ENCODE measurements at places on chromosomes 16 and 17.

DNA sequence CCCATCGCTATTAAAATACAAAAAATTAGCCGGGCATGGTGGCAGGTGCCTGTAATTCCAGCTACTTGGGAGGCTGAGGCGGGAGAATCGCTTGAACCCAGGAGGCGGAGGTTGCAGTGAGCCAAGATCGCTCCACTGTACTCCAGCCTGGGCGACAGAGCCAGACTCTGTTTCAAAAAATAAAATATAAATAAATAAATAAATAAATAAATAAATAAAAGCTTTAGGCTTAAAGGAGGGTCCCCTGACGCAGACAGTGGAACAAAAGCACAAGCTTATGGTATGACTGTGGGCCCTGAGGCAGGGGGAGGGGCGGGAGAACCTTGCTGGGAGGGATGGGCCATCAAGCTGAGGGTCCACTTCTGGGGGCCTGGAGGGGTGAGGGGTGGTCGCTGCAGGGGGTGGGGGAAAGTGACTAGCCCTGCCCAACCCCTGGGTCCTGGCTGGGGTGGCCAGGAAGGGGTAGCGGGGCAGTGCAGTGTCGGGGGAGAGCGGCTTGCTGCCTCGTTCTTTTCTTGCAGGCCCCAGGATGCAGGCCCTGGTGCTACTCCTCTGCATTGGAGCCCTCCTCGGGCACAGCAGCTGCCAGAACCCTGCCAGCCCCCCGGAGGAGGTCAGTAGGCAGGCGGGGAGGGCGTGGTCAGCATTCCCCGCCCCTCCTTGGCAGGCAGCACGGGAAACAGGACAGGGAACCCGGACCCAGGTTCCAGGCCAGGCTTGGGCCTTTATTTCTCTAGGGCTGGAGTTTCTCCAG lies 4.7 kb downstream of the SERPINF1 start:
- no peak for DNase-seq

- no peak for DNase-seq
Observed at GRCh38 chr16:1153480-1154160, 714 bp downstream of the CACNA1H start.

DNA sequence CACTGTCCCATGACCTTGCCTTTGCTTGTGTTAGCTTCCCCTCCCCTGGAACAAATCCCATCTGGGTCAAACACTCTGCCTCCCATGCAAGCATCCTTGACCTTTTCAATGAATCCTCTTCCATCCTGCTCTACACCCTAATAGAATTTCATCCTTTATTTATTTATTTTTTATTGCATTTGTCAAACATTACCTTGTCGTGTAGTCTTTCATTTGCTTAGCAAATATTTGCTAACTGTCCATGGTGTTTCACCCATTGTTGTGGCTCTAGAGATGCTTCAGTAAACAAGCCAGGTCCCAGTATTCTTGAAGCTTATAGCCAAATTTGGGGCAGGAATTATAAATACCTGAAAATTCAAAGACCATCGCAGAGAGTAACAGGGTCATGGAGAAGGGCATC lies 51.0 kb upstream of the MRTFB start:
- DNase-seq, result no peak

GRCh38 chr16:79162977-79163376 lies 437.6 kb downstream of the MAF start:
- no peak for DNase-seq

DNA sequence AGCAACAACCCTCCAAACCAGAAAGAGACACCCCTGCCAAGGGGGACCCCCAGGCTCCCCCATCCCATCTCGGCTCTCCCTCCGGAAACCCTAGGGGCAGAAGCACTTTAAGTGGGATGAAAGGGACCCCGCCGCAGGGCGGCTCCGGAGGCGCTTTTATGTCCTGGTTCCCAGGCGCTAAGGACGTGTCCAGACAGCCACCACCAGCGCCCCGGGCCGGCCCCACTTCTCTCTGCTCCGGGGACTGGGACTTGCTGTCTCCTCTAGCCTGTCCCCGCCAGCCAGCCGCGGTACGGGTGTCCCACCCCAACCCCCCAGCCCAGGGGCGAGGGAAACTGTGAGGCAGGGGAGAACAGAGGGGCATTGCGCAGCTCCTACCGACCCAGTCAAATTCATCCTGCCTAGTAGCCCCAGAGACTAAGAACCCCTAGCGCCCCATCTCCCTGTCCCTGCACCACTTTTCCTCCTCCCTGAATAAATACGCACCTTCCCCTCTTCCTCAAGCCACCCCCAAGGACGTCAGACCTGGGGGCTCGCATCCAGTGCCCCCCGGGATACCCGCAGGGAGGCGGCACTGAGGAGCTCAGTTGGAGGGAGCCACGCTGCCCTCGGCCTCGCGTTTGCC lies 4.1 kb downstream of the SP6 start:
- no peak for DNase-seq

DNA sequence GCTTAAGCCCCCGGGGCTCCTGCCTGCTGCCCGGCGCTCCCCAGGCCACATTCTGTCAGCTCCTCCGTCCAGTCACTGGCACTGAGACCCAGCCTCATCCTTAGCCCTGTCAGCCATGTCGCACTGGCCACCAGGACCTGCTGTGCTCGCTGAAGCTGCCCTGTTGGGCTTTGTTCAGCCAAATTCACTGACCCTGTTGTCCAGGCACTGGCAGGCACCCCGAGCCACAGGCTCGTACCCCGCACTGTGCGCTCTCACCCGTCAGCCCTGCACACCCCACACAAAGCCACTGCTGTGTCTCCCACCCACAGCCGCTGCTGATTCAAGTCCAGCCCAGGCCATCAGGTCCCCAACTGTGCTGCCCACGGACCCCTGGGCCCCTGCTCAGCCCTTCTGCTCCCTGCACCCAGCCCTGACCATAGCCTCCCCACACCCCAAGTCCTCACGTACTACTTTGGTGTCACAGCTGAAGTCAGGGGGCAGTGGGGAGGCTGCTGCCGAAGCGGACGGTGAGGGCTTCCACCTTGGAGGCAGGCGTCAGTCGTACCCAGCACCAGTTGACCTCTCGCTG lies 131.5 kb upstream of the CHMP6 start:
- no peak for DNase-seq

DNA sequence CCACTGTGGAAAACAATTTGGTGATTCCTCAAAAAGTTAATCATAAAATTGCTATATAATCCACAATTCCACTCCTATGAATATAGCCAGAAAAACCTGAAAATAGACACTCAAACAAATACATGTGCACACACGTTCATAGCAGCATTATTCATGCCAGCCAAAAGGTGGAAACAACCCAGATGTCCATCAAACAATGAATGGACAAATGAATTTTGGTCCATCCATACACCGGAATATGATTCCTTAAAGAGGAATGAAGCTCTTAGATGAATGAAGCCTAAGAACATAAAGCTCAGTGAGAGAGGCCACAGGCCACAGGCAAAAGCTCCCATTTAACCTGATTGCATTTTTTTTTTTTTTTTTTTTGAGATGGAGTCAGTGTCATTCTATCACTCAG lies 114.6 kb upstream of the TNRC6C start:
- DNase-seq, result no peak

DNA sequence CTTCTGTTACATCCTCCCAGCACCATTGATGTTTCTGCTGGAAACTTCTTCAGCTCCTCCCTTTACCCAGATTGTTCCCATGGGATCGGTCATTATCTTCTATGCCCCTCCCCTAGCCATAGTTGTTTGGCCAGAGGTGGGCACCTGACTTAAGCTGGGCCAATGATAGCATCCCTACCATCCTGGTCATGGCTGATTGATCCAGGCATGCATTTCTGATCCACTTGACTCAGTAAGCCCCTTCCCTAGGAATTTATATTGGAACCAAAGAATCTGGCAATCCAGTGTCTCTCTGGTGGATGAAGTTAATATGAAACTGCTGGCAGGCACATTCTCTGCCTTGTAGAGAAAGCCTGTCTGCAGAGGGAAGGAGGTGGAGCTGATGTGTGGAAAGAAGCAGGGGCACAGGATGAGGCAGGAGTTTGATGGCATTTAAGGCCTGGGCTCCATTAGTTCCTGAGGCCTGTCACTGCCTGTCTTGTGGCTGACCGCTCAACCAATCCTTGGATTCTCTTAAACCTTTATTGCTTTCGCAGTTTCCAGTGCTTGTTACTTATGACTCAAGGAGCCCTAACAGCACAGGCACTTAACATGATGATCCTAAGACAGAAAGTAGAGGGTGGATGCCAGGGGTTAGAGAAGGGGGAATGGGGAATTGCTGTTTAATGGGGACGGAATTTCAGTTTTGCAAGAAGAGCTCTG lies 152.4 kb downstream of the ABCC12 start:
- DNase-seq, result no peak

GRCh38 chr16:9061358-9061813 lies 30.1 kb upstream of the HAPSTR1 start:
- DNase-seq, result no peak

All from stimulated activated CD8-positive, alpha-beta memory T cell treated with anti-CD3 and anti-CD28 coated beads, Interleukin-4, amount 100 ng/mL, for 48 hours (primary cell).